Naive B cell (primary cell): ENCODE measurements at places on chromosomes 16 and 17. TPM values are rescaled to one million over a fixed set of nuclear protein-coding genes. Genes with fewer than 3 reads are reported as not detected.

The KCNG4 gene
- polyA plus RNA-seq: not detected

The DDX19B gene
- 33.8 TPM for polyA plus RNA-seq

The OTOA gene
- not detected for polyA plus RNA-seq

The PRR15L gene
- polyA plus RNA-seq: not detected

The INCA1 gene
- 0.41 TPM for polyA plus RNA-seq

The CORO1A gene
- 945 TPM for polyA plus RNA-seq

The KRTAP3-1 gene
- not detected for polyA plus RNA-seq

- peaks cover 14% of the 10 kb centered on the region for H3K36me3 ChIP-seq
- H3K27ac ChIP-seq: no peak overlapping the region
- H3K4me1 ChIP-seq: no peaks in the 10 kb centered on the region
- peaks cover 22% of the 10 kb centered on the region for H3K27me3 ChIP-seq
- no peak overlapping the region for H3K4me3 ChIP-seq
- no peak for DNase-seq
Observed at GRCh38 chr17:14805348-14805747, 459.8 kb downstream of the PMP22 start.

DNA sequence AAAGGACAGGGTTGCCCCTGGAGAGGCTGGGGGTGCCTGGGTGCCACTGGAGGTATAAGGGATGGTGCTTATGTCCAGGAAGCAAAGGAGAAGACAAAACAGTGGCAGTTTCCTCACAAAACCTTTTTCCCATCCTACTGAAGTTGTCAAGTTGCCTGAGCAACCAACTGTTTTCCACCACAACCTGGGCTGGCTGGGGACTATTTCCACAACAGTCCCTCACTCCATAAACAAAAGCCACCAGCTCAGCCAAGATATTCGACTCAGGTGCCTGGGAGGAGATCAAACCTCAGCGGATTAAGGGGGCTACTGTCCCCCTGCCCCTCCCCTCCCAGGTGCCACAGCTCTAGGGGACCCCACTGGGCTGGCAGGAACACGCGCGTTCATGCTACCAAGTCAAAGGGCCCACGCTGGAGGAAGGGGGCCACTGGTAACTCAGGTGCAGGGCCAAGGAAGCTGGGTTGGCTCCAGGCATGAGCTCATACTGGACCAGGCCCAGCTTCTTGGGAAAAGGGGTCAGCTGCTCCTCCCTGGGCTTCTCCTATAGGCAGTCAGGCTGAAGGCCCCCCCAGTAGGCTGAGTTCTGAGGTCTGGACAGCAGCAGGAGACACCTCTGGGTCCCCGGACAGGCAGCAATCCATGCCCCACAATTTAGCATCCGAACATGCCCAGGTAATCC is 45.7 kb upstream of the MRPS23 start:
- H3K4me1 ChIP-seq: peaks cover 4% of the 10 kb centered on the region
- H3K4me3 ChIP-seq: no peak overlapping the region
- H3K27ac ChIP-seq: no peak overlapping the region
- H3K27me3 ChIP-seq: peaks cover 28% of the 10 kb centered on the region
- DNase-seq: no peak

GRCh38 chr16:89565256-89565505 is 4.7 kb downstream of the RPL13 start:
- H3K27me3 ChIP-seq: no peaks in the 10 kb centered on the region
- DNase-seq: no peak
- peaks cover 52% of the 10 kb centered on the region for H3K4me1 ChIP-seq
- H3K27ac ChIP-seq: no peak overlapping the region

DNA sequence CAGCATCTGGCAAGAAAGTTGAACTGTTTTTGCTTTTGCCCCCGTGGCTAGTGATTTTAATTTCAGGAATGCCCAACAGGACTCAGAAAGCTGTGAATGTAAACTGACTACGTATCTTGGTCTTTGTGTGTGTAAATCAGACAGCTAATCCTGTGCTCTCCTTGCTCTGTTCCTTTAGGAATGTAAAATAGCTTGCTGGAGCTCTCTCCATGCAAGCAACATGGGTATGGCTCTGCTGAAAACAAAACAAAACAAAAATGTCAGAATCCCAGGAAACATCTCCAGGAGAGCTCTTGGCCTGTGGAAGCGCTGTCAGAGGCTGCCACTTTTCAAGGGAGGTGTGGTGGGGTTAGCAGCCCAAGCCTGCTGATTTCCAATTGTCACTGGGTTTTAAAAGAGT is 161.8 kb upstream of the NOG start:
- H3K27ac ChIP-seq: no peak overlapping the region
- H3K4me1 ChIP-seq: no peaks in the 10 kb centered on the region
- H3K4me3 ChIP-seq: no peak overlapping the region

- peaks cover 4% of the 10 kb centered on the region for H3K27me3 ChIP-seq
- H3K4me1 ChIP-seq: no peaks in the 10 kb centered on the region
- no peak overlapping the region for H3K27ac ChIP-seq
- H3K36me3 ChIP-seq: no peaks in the 10 kb centered on the region
- no peak overlapping the region for H3K4me3 ChIP-seq
- DNase-seq: no peak
Observed at GRCh38 chr17:3448059-3448665, 14.5 kb upstream of the OR1E2 start.

DNA sequence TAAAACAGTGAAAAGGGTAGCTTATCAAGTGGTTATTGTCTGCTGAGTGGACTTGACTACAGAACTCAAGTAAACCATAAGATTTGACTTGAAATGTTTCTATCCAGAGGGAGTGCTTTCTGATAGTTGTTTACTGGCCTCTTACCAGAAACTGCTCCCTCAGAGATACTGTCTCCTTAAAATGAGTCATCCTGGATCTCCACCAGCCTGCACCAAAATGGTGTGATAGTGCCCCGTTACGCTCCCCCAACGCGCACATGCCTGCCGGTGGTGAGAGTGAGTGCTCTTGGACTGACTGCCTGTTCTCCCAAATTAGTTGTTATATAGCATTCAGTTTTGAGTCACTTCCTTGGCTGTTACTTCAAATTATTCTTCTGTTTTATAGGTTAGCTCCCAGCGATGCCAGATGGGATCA is 22.9 kb downstream of the PRCD start:
- H3K27me3 ChIP-seq: no peaks in the 10 kb centered on the region
- H3K36me3 ChIP-seq: peaks cover 6% of the 10 kb centered on the region
- no peak overlapping the region for H3K4me3 ChIP-seq
- no peak for DNase-seq
- H3K27ac ChIP-seq: peak overlapping the region; percentile 88

GRCh38 chr16:1105888-1106620 is 10.0 kb upstream of the C1QTNF8 start:
- no peak for DNase-seq
- no peak overlapping the region for H3K4me3 ChIP-seq
- no peak overlapping the region for H3K27ac ChIP-seq
- H3K27me3 ChIP-seq: peaks cover 46% of the 10 kb centered on the region

GRCh38 chr16:29675811-29676643 is 3.0 kb upstream of the QPRT start:
- peaks cover 17% of the 10 kb centered on the region for H3K4me1 ChIP-seq
- no peaks in the 10 kb centered on the region for H3K27me3 ChIP-seq
- H3K27ac ChIP-seq: no peak overlapping the region
- DNase-seq: no peak
- H3K4me3 ChIP-seq: no peak overlapping the region

DNA sequence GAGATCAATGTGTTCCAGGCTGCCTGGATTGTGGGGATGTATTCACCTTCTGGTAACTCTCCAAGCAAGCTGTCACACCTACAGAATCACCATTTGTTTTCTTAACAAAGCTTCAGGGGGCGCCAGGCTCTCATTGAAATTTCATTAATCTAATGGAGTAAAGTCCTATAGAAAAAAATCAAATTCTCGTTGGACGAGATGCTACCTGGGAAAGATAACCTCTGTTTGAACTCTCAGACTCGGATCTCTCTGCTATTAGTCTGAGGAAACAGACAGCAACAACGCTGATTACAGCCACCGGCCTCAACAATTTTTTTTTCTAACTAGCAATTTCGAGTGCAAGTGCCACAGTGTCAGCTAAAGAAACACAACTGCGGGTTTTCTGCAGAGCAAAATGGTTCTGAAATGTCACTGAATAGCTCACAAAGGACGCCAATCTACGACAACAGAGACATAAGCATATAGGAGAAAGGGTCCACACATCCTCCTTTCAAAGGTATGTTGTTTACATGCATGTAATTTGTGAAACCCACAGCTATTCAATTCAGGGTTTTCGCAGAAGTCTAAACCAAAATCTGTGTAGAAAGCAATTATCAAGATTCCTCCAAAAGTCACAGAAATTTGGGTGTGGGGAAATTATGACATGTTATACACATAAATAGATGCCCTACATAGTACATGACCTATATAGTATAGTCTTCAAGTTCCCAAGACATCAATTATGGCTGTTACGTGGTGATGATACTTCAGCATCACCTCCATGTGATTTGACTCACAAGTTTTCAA is 135.8 kb downstream of the SKAP1 start:
- H3K4me1 ChIP-seq: peaks cover 16% of the 10 kb centered on the region
- DNase-seq: no peak
- no peaks in the 10 kb centered on the region for H3K27me3 ChIP-seq

DNA sequence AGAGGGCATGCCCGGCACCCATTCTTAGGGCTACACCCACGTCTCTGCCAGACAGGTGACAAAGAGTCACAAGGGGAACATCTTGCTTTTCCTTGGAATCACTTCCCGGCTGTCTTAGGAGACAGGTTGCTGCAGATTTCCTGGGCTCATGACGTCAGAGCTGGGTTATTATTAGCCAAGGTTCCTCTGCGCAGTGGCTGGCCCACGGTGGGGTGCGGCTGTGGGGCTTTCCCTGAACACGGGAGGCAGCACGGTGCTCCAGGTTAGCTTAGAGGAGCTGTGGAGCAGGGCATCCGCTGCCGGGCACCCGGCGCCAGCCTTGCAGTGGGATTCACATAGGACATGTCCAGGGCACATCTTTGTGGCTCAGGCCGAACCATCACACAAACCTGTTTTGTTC is 118.0 kb upstream of the PLCG2 start:
- H3K4me3 ChIP-seq: no peak overlapping the region
- no peak overlapping the region for H3K27ac ChIP-seq
- peaks cover 43% of the 10 kb centered on the region for H3K36me3 ChIP-seq
- H3K4me1 ChIP-seq: no peaks in the 10 kb centered on the region
- DNase-seq: no peak

DNA sequence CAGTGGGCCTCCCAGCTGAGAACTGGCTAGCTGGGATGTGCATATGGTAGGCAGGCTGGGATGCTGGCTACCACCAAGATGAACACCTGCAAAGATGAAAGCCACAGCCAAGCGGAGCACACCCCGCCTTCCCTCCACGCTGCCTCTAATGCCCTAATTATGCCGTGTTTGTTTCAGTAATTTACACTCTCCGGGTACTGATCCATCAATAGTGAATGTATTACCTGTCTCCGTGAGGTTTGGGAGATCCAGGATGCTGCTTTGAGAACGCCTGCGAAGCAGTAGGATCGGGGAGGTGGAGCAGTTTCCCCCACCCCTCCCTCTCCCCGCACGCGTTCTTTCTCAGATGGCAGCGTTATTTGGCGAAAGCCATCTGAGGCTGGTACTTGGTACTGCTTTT is 28.9 kb upstream of the GSE1 start:
- H3K27ac ChIP-seq: no peak overlapping the region
- DNase-seq: no peak
- H3K27me3 ChIP-seq: no peaks in the 10 kb centered on the region
- H3K4me3 ChIP-seq: no peak overlapping the region
- H3K36me3 ChIP-seq: no peaks in the 10 kb centered on the region
- peaks cover 32% of the 10 kb centered on the region for H3K4me1 ChIP-seq

DNA sequence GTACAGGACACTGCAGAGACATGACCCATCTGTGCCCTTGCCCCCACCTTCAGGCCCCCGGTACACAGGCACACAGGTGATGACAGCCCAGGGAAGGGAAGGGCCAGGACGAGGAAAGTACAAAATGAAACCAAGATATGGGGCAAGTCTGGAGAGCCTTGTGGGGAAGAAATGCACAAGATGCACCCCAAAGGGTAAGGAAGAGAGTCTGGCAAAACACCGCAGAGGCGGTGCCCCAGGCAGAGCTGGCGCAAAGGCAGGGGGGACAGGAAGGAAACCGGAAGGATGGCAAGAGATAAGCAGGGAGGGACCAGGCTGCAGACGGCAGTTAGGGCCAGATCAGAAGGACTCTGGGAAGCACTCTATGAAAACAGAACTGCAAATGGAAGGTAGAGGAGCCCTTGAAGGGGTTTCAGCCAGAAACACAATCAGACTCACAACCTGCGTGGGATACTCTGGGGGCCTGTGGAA is 81.4 kb downstream of the SLC39A11 start:
- no peak overlapping the region for H3K27ac ChIP-seq
- H3K27me3 ChIP-seq: no peaks in the 10 kb centered on the region
- no peaks in the 10 kb centered on the region for H3K36me3 ChIP-seq
- H3K4me3 ChIP-seq: no peak overlapping the region
- DNase-seq: no peak

GRCh38 chr17:41915566-41915965 is 3.2 kb downstream of the ACLY start:
- no peaks in the 10 kb centered on the region for H3K36me3 ChIP-seq
- H3K27me3 ChIP-seq: no peaks in the 10 kb centered on the region
- H3K27ac ChIP-seq: no peak overlapping the region
- DNase-seq: no peak

GRCh38 chr17:37147301-37147812 is 198.6 kb downstream of the AATF start:
- DNase-seq: peak; percentile 28
- peak overlapping the region; percentile 76 for H3K4me3 ChIP-seq
- peaks cover 21% of the 10 kb centered on the region for H3K36me3 ChIP-seq
- peaks cover 16% of the 10 kb centered on the region for H3K4me1 ChIP-seq

DNA sequence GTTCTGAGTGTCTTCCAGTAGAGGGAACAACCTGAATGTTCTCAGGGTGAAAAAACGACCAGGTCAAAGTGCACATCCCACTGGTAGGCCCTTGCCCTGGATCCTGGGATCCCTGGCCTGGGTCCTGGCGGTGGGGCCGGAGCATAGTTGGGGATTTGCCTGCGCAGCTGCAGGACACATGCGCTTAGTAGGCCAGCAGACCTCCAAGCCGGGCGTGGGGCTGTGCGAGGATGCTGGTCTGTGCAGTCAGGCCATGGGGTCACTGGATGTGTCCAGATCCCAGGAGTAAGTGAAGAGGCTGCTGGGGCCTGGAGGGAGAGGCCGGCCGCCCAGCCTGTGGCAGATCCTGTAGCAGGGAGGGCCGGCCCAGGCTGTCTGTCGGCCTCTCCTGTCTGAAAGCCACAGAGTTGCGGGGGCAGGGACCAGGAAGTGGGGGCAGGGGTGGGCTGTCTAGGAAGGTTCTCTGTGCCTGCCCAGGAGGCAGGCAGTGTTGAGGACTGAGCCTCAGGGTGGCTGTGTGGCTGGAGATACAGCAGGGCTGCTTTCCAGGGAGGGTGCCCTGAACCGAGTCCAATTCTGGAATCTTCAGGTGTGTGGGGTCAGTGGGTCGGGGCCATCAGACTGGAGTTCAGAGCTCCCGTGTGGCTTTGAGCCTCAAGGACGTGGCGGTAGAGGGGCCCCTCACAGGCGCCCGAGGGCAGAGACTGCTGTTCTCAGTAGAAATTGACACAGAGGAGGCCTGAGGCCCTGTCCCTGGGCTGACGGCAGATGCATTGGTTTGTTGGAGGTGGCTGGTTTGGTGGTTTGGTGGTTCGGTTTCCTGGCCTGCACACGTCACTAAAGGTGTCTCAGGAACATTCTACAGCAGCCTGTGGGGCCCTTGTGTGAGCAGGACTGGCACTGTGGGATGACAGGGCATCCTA is 17.2 kb upstream of the NUDT16L1 start:
- no peak overlapping the region for H3K27ac ChIP-seq
- no peaks in the 10 kb centered on the region for H3K4me1 ChIP-seq
- no peaks in the 10 kb centered on the region for H3K36me3 ChIP-seq
- peak overlapping the region; percentile 15 for H3K4me3 ChIP-seq
- no peaks in the 10 kb centered on the region for H3K27me3 ChIP-seq

- DNase-seq: no peak
- peaks cover 14% of the 10 kb centered on the region for H3K4me1 ChIP-seq
- H3K27me3 ChIP-seq: peaks cover 22% of the 10 kb centered on the region
- no peak overlapping the region for H3K27ac ChIP-seq
- peak overlapping the region; percentile 41 for H3K4me3 ChIP-seq
Observed at GRCh38 chr17:39576187-39576586, 31.5 kb downstream of the NEUROD2 start.
